ENCODE measurements at places on chromosomes 4 and X.

DNA sequence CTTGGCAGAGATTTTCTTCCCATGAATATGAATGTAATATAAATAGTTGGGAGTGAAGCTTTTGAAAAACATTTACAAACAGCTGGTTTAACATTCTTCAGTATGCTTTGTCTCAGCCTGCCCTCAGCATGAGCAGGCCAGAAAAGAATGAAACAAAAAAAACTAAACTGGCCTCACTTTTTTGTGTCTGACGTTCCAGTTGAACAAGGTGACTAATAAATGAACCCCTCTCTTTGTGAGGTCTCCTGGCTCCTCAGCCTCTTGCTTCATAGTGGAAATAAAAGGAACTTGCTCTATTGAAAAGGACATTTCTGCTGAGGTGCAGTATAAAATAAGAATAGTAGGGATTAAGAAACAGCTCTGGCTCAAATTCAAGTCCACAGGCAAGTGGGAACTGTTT, 9.4 kb downstream of the CHST7 start:
- DNase-seq: no peak

DNA sequence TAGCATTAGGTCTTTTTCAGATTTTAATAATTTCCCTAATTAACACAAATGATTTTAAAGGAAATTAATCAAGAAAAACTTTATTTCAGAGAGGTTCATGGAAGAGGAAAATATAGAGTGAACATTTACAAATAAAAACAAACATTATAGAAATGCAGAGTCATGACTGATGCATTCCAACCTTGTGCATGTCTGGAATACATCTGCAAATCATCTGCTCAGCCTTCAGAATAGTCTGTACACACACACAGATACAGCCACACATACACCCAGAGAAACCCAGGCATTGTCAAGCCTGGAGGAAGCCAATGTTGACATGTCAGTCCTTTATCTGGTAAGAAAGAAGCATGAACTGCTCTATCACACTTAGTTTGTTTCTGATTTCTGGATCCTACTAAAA, 61.3 kb upstream of the NFKB1 start:
- DNase-seq: no peak

- no peak for DNase-seq
Observed at GRCh38 chr4:13601048-13601447, 26.5 kb downstream of the BOD1L1 start.

DNA sequence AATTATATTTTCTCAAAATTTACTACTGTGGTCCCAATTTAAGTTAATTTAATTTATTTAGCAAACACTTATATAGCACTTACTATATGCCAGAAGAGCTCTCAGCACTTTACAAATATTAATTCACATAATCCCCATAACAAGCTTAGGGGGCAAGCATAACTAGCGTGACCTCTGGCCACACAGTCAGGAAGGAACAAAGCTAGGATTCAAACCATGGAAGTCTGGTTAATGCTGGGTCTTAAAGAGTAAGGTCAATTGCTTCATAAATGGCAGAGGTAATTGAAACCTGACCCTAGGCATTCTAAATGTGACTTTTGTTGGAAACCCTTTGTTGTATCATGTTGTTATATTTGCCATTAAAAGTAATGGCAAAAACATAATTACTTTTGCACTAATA, 279.5 kb upstream of the EMCN start:
- DNase-seq: no peak

DNA sequence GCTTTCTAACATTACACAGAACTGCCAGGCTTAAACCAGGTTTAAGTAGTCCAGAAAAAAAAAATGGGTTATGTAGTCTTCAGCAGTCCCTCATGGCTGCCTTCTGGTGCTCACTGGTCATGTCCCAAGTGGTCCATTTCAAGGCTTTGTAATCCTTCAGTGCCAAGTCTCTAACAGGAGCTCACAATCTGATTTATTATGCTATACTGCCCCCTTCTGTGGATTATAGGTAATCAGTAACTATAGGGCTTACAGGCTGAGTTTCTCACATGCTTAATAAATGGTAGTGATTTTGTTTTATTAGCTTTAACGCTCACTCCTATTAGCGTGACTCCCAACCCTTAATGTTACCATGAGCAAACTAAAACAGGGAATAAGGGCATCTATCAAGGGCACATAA, 92.5 kb upstream of the EDA2R start:
- DNase-seq: peak; percentile 36

GRCh38 chrX:106247162-106247561, 79.1 kb downstream of the PWWP3B start:
- no peak for DNase-seq

DNA sequence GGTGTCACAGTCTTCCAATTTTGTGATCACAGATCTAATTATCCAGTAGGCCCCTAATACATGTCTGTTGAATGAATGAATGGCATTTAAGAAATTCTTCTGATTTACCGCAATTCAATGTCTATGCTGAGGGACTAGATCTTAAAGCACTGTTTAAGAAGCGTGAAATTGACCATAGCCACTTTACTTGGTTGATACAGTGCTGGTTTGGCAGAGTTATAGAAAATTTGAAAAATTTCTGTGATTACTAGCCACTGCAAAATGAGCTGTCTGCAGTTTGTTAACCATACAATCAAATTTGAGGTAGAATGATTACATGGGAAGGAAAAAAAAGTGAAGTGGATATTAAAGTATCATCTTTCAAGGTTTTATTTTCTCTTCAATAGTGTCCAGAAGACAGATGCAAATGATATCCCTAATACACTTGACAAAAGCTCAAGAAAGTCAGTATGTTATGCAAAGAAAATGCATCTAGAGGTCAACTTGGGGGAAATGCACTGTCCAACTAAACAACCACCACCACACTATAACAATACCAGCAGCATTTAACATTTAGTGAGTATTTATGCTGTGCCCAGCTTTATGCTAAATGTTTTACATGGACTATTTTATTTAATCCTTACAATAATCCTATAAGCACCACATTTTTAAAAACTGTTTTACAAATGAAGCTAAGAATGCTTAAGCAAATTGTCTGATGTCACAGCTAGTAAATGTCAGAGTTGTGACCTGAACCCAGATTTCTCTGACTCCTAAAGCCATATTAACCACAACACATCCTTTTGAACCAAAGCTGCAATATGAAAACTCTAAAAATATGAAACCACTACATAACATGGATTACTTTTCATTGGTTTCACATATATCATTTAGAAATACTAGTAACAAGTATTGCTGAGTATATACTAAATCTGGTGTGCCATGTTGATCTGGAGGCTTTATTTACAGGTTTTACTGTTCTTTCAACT, 217.9 kb upstream of the MAB21L2 start:
- DNase-seq: peak; percentile 15

GRCh38 chr4:41299486-41299885, 42.8 kb downstream of the UCHL1 start:
- DNase-seq: no peak

GRCh38 chr4:8503801-8504200, 63.2 kb downstream of the TRMT44 start:
- DNase-seq: no peak

DNA sequence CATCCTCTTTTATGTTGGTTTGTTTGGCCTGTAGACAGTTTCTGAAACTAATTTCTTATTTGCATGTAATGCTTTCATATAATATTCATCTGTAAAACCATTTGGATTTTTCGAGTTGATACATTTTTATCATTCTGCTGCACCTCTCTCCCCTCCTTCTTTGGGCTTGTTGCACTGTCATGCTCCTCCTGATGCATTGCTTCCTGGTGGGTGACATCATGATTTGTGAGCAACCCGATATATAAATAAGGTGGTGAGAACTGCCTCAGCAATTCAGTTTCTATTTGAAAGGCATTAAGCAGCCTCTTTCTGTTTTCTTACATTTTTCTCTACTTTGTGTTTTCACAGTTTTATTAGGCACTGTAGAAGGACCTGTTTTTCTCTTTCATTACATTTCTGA, 515.7 kb downstream of the RPA4 start:
- peak; percentile 57 for DNase-seq

DNA sequence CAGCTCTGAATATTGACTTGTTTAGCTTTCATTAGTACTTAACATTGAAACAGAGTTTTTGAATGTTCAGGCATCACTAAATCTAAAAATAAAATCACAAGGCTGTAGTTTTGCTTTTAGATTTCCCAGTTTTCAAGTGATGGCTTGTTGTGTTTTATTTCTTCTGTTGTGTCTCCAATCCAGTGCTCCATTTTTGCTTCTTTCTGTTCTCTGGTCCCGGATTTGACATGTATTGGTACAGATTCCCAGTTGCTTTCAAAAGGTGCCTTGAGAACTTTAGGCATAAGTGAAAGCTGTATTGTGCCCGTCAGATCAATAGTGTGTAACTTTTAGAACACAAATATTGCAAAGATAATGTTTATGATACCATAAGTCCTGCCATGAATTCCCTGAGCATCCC, 53.2 kb downstream of the ARHGAP10 start:
- no peak for DNase-seq

DNA sequence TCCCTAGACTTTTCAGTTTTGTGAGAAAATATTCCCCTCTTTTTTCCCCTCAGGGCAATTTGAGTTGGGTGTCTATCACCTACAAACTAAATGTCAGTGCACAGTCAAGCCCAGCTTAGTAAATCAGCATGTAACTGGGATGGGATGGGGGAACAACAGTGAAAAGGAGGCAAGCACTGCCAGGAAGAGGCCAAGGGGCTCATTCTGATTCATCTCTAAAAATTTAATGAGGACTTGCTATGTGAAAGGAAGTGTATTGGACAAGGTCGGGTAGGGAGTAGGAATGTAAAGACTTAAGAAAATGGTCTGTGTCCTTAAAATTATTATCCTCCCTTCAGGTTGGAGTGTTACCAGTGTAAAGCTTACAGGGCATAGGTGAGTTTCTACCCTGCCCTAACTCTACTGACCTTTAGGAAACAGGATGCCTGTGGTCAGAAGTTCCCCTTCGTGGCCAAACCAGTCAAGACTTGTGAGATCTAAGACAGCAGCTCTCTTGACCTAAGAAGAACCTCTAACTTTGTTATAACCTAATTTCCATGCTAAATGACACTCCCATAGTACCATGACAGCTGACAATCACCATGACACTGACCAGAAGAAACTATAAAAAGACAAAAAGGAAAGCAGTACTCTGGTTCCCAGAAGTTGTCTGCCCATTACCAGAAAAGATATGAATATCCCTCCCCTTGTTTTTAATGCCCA, 194.4 kb upstream of the LDB2 start:
- no peak for DNase-seq

DNA sequence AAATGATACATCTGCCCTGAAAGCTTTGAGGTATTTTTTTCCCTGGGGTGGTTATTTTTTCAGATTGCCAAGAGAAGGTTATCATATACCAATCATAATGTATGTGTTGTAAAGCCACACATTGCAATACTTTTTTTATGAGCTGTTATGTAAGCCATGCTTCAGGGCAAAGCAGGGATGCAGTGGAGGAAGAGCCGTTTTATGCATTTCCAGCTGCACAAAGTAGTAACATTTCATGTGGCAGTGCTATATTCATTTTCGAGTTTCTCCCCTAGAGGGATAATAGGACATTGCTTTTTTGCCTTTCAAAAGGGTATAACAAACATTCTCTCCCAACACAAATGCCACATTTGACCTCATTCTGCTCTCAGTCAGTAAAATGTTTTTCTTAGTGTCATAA, 68.5 kb downstream of the GALNT7 start:
- no peak for DNase-seq

DNA sequence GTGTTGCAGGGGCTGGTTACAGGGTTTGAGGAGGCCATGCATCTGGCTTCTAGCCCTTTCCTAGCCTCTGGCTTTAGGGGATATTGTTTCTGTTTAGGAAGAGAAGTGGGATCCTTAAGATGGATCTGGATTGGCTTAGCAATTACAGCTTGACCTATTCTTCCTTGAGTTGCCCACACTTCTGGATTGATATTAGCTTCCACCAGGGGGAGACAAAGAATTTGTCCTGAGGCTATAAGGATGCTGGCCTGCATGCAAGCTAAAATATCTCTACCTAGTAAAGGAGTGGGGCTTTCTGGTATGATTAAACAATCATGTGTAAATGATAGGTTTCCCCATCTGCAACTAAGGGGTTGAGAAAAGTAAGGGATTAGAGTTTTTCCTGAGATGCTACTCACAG, 117.2 kb downstream of the TEX13C start:
- DNase-seq: peak; percentile 22

- no peak for DNase-seq
Observed at GRCh38 chrX:49211074-49211473, 11.1 kb upstream of the SYP start.

GRCh38 chrX:118577041-118577440, 81.4 kb downstream of the DOCK11 start:
- DNase-seq: no peak

- DNase-seq: no peak
Observed at GRCh38 chrX:96704629-96705028, 20.0 kb downstream of the DIAPH2 start.

GRCh38 chr4:76148142-76148865, at the start of gene NUP54:
NUP54 (minus strand) TSS chr4:76148397; CDS start chr4:76148374, 23 bp downstream.
- DNase-seq: peak; percentile 97

DNA sequence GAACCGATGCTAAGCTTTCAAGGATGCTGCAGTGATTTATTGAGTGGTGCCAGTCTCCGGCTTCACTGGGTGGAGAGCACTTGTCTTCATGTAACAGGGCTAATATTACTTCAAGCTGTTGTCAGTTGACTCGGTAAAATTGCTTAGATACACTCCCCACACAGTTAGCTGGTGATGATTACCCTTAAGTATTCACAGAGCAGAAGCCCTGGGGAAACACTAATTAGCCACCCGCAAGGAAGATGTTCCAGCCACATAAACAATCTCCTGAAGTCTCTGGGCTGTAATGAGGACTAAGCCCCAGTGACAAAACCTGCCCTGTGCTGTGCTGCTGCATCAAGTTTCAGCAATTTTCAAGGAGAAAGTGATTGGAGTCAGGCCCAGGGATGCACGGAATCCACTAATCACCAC, 37.3 kb upstream of the GK2 start:
- DNase-seq: no peak

DNA sequence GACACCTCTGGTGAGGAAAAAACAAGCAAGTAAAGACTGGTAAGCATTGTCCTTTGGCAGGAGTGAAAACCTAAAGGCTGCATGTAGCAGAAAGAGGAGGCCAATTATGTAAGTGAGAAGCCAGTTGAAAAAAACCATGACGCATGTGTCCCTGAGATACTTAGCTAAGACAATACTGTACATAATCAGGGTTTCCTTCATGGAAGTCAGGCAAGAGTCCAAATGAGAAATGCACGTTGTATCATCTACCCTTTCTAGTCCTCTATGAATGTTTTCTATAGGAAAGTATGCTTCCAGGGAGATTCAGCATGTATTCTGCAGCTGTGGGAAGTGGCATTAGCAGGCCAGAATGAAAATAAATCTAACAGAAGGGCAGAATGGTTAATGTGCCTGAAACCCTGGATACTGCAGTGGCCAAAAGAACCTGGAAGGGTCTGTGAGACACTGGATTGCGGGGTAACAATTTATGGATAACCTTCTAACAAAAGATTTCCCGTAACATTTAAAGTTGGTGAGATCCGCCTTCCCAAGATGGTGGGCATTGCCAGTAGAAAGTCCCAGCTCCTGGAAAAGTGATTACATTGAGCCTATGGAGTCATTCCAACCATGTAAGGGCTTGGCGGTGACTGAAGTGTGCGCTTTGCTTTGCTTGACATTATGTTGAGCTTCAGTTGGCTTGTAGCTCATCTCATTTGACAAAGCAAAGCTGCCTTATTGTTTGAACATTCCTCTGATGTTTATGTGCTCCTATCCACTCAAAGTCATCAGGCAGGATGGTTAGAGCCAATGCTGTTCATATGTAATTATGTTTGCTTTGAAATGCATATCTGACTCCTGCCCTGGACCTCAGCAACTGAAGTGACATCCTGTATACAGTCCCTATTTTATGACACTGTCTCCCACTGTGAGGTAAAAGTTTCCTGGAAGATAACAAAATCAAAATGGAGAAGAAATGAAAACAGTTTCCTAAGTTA, 200.4 kb downstream of the ARHGAP24 start:
- no peak for DNase-seq

- DNase-seq: no peak
Observed at GRCh38 chr4:155615081-155615887, 51.4 kb upstream of the GUCY1A1 start.

All from activated CD4-positive, alpha-beta T cell treated with anti-CD3 and anti-CD28 coated beads, Interleukin-2, Interleukin-4, amounts not matched to agents 100 ng/mL and 50 ng/mL, durations not matched to agents 16 hours and 8 hours (primary cell).